Amniotic stem cell (primary cell): ENCODE measurements at places on chromosomes 5 and 9.

DNA sequence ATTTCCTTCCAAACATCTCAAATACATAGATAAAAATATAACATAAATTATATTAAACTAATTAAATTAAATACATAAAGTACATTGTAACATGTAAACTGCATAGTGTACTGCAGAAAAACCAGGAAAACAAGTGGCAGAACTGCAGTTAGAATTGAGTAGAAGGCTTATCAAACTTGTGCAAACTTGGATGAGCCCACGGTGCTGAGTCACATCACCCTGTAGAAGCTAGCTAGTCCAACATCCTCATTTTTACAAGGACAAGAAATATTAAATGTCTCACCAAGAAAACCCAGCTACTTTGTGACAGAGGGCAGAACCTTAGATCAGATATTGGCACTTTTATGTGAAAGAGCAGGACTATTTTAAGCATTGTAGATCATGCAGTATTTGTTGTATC lies 807.9 kb upstream of the NUDT12 start:
- no peak for DNase-seq

DNA sequence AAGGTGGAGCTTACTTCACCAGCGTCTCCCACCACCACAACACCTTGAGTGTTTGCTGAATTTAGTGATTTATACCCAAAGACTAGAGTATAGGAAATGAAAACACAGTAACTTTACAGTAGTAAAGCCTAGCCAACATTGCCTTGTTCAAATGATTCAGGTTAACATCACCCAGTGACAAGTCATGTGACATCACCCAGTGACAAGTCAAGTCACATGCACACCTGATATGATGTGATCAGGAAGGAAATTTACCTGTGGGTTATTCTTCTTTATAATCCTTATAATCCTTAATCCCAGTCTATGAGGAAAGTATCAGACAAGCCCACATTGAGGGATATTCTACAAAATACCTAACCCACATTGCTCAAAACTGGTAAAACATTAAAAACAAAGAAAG lies 545.6 kb upstream of the MEF2C start:
- no peak for DNase-seq

DNA sequence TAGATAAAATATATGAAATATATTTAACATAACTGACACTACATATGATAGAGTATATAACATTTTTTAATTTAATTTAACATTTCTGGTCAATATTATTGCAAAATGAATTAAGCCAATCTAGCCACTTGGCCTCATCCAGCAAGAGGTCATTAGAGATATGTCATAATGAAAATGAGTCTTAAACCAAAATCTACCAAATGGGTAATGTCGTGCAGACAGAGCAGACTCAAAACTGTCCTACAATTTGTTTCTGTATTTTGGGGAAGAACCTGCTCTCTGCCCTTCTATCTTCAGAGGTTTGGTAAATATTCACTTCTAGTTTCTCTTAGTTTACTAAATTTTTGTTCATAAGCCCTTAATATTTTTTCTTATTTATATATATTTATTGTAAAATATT lies 61.4 kb downstream of the ARHGEF28 start:
- no peak for DNase-seq

- no peak for DNase-seq
Measured at GRCh38 chr5:103894882-103895281, 332.3 kb upstream of the NUDT12 start.

- no peak for DNase-seq
Measured at GRCh38 chr5:38380537-38380936, 122.2 kb downstream of the EGFLAM start.

DNA sequence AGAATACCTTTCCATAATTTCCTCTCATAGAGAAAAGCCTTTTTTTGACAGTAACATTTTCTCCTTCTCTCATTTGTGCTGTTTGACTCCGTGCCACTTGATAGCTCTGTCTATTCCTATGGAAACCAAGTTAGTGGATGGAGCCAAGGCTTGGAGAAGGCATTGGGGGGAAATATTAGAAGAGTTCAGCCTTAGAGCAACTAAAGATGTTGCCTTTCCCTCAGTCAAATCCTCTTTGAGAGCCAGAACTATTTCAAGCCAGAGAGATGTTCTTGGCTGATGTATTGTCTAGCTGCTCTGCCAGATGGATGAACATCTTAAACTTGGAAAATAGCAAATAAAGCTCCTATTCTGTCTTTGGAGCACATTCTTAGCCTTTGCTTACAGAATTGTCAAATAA lies 112.4 kb downstream of the INVS start:
- DNase-seq, result no peak

DNA sequence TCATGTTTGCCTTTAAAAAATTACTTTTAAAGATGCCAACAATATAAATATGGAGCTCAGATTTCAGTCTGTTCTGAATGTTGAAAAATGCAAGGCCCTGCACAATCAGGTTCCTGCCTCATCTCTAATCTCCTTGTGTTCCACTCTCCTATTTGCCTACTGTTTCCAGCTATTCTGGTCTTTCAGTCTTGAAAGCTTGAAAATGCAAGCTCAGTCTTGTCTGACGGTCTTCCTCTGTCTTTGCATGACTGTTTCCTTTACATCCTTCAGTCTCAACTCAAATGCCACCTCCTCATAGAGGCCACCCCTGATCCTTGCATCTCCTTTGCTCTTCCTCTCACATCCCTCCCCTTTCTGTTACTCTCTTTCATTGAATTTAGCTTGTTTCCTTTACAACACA lies 354.9 kb downstream of the KIF4B start:
- no peak for DNase-seq

DNA sequence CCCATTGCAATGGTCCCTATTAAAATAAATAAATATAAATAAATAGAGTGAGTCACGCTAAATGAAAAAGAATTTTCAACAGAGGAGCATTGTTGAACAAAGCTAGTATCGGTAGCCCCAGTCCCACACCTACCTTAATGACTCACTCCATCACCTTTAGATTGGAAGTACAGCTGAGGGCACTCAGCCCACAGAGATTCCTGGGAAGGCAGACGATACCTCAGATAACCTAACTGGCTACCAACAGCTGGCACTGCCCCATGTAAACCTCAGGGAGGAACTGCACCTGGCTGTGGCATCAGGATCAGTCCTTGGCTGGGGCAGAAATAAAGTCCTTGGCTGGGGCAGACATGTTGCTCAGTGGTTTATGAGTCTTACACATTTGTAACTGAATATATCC lies 49.3 kb downstream of the SPRY4 start:
- DNase-seq, result no peak

DNA sequence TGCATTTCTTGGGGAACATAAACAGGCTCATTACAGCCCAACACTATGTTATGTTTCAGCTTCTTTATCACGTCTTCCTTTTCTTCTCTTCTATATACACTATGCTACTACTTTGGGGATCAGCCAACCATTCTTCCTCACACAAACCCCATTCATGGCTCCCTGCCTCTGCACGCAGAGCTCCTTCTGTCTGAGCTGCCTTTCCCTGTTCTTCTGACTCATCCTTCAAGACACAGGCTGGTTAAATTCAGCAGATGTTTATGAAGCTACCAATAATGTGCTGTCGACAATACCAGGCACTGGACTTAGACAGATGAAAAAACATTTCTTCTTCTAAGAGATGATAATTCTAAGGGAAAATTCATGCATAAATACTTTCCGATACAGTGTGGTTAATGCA lies 102.5 kb upstream of the TXNDC8 start:
- no peak for DNase-seq
